ENCODE measurements at places on chromosomes 6 and 20. TPM values are rescaled to one million over a fixed set of nuclear protein-coding genes. Genes with fewer than 3 reads are reported as not detected.

GRCh38 chr20:16048876-16049275 lies 524.4 kb downstream of the KIF16B start:
- no peak for DNase-seq

DNA sequence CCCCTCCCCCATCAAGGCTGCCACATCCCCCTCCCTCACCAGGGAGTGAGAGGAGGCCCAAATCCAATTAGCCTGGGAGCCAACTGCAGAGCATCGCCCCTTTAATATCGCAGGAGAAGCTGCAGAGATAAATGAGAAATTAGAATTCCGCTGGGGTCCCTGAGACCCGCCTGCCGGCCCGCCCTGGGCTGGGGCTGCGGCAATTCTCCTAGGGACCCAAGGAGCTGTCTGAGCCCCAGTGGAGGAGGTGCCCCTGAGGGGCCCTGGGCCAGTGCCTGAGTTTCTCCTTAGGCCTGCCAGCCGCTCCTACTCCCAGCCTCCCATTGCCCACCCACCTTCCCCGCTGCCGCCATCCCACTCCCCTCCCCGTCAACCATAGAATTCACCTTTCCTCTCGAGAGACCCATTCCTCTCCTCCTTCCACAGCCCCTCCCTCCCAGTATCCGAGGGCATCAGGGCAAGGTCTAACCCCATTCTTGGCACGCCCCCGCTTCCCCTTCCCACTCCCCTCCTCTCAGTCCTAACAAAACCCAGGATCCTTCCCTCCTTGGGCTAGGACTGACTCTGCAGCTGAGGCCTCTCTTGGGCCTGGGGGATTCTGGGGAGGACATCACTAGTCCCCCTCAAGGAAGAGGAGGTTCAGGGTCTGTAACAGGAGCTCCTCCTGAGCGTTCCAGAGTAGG lies 20.0 kb upstream of the CDH22 start:
- no peak for DNase-seq

The NMBR gene
- not detected for total RNA-seq

GRCh38 chr20:41424011-41424410 lies 57.4 kb upstream of the EMILIN3 start:
- no peak for DNase-seq

The POM121L2 gene
- not detected for total RNA-seq

The FAM184A gene
- 4.8 TPM for total RNA-seq
